ENCODE measurements at places on chromosomes 7 and 10. TPM values are rescaled to one million over a fixed set of nuclear protein-coding genes. Genes with fewer than 3 reads are reported as not detected.

DNA sequence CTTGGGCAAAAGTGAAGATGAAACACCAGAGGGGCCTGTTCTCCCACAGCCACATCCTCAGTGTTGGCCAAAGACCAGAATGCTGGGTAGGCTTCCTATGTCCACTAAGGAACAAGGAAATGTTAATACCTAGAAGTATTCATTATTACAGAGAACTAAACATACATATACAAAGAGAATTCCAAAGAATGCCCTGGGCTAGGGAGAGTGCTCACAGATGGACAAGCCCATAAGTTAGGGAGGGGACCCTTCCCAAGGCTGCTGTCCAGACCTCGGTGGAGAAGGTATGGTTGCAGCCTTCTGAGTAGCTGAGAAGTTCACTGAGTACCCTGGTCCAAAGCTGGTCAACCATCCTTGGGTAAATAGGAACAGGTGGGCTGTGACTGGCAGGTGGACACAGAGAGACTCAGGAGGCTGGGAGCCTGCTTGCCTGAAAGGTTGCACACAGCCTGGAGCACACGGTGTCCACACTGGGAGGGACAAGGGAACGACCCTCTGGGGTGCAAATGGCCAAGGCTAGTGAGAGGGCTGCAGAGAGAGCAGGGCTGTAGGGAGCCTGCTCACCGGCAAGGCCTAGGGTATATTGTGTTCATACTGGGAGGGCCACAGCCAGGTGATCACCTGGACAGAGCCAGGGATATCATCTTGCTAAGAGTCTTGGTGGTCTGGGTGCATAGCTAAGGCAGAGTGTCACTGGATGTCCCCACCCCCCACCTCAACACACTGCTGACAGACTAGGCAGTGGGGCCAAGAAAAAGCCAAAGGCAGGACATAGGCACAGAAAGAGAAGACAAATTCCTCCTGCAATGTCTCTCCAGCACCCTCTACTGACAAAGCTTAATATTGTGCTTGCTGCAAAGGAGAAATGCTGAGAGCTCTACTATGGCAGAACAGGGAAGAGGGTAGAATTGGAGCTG is 40.3 kb downstream of the CPVL start:
- DNase-seq: peak; percentile 83

DNA sequence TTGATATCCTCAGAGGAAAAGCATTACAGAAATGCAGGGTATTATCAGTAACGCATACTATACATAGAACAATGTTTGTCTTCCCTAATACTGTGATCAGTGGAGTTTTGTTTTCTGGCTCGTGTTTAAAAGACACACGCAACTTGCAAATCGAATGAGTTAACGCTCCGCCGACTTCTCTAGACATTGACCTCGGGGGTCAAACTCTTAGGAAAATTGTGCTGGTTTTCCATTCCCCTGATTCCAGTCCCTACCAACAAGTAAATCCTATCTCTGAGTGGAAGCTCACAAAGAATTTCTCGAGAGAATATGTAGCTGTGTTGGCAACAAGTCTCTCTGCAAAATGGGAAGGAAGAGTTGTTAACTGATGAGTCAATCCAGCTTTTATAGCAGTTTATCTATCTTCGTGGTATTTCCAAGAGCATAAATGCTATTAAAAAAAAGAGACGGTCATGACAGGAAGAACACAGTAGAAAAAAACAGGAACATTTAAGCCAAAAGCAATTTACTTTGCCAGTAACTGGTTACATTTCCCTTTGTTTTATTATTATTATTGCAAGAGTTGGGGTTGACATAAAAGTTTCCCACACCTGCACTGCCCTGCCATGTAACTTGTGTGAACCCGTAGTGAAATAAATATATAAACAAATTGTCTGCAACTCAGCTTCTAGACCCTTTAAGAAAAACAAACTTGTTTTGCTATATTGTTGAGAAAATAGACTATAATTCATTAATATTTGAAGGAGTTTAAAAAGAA is 144.4 kb downstream of the ARID5B start:
- peak; percentile 64 for DNase-seq

GRCh38 chr7:102258749-102259107 is 27.9 kb upstream of the SH2B2 start:
- DNase-seq: no peak

GRCh38 chr10:91149550-91149949 is 70.9 kb upstream of the PCGF5 start:
- DNase-seq: no peak

DNA sequence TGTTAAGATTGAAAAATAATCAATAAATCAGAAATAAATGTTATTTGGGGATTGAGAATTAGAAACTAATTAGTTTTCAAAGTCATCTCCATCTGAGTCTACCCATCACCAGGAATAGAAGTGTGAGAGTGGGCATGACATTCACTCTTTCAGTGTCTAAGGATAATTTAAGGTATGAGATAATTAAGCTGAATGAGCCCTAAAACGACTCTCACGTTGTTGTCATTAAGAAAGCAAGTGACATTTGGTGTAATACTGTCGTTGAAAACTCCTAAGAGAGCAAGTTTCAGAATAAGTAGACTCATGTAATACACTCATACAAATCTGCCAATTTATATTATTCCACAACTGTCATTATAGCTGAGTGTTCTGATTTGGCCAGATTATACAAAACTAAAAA is 7.1 kb downstream of the AGMO start:
- no peak for DNase-seq

- DNase-seq: peak; percentile 7
Measured at GRCh38 chr7:26279405-26279804, 12.3 kb upstream of the SNX10 start.

DNA sequence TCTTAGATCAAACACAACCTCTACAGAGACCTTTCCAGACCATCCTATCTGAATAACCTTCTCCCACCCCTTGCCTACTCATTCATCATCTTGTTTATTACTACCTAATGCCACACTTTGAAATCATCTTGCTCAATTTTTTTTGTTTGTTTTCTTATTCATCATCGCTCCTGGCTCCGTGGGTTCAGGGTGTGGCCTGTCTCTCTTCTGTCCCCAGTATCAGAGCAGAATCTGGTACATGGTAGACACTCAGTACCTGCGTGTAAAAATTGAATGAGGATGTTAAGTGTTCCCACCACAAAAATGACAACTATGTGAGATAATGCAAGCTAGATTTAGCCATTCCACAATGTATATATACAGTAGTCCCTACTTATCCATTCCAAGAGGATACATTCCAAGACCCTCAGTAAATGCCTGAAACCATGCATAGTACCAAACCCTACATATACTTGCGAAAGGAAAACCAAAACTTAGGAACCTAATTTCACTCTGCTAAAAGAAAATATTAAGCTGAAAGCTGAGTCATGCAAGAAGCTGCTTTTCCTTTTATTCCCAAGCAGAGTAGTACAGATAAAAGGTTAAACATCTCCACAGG is 72.1 kb upstream of the SEC61G start:
- no peak for DNase-seq

DNA sequence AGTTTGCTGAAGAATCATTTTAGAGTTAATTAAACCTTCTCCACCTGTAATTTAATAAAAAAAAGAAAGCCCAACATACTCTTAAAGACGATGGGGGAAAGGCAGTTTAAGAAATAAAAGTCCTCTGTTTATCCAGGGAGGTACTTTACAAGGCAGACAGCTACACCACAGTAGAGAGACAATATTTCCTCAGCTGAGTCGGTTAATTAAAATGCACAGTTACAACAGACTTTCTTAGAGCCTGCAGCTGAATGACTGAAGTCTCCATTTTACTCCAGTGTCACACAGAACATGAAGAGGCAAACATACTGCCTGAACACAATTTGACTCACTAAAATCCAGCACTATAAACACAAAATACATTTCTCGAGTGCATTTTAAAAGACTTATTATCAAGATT is 15.1 kb downstream of the LRRTM3 start:
- no peak for DNase-seq

- DNase-seq: no peak
Measured at GRCh38 chr10:83917537-83918506, 221.5 kb upstream of the GHITM start.

DNA sequence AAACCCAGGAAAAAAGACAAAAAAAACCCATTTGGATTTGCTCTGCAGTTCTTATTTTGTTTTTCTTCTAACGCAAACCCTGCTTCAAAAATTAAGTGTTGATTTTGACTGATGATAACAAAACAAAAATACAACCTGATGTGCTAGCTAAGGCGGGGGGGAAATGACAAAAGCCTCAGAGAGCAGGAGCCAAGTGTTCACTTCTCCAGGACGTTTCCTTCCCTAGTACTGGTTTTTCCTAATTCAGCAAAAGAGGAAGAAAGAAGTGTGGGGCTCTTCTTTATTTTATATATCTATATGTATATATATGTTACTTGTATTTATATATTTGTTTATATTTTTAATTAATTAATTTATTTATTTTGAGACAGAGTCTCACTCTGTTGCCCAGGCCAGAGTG is 28.0 kb downstream of the SNX10 start:
- no peak for DNase-seq

GRCh38 chr10:79168210-79168609 is 99.4 kb downstream of the ZMIZ1 start:
- no peak for DNase-seq

- DNase-seq: no peak
Measured at GRCh38 chr7:24441314-24442027, 131.8 kb upstream of the PALS2 start.

DNA sequence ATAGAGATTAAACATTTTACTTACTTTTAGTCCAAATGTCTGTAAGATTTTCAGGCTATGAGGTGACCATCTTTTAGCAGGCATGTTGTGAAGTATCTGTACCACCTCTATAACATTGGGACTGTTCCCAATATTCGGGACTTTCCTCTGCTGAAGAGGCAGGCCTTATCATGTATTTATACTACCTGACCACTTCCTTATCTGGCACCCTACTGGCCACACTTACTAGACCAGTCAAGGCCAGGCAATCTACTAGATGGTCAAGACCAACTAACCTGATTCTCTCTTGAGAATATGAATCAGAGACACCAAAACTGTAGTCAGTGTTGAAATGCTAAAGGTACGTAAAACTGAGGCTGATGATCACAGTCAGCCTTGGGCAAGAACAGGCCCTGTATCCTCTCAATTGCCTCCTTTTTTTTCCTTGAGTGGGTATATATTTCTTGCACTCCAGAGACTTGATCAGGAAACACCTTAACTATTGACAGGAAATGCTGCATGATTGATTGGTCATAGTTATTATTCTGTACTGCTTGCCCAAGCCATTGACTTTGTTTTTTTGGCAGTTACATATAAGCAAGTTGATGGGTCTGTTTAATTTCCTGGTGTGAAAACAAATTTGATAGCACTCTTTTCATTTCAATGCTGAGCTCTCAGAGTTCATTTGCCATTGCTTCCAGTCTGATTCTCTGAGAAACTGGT is 5.2 kb upstream of the PRKAR2B start:
- no peak for DNase-seq

- peak; percentile 3 for DNase-seq
Measured at GRCh38 chr7:114048386-114049235, 129.8 kb upstream of the PPP1R3A start.

GRCh38 chr10:29932991-29933390 is 126.4 kb downstream of the JCAD start:
- no peak for DNase-seq

DNA sequence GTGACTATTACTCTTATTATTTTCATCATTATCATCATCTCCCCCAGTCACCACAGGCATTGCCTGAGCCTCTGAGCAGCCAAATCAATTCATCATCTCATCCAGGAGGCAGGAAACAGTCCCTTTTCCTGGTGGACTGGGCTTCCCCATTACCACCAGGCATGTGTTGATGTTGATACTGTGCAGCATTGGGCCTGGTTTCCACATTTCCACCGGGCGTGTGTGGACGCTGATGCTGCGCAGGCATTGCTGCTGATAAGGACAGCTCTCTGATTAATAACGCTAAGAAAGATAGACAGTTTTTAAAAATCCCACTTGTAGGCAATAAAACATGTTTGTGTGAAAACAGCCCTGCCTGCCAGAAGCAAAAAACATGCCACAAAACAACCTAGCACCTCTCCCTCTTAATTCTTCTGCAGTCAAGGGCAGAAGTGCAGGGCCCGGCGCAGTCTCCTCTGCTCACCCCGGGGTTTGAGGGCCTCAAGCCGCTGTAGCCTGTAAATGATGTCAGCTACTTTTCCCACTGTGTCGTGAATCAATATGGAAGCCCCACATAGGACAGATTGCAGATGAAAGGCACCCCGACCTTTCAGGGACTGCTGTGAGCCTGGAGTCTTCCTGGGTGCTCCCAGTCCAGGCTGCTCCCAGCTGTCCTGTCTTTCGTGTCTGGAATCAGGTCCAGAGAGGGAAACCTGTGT is 216.0 kb downstream of the WDR37 start:
- DNase-seq: no peak

- DNase-seq: no peak
Measured at GRCh38 chr7:139061416-139061815, 25.6 kb upstream of the ZC3HAV1L start.

GRCh38 chr10:52720018-52720417 is 52.6 kb downstream of the MBL2 start:
- no peak for DNase-seq

- DNase-seq: no peak
Measured at GRCh38 chr10:96357038-96357620, 1.7 kb downstream of the OPALIN start.

DNA sequence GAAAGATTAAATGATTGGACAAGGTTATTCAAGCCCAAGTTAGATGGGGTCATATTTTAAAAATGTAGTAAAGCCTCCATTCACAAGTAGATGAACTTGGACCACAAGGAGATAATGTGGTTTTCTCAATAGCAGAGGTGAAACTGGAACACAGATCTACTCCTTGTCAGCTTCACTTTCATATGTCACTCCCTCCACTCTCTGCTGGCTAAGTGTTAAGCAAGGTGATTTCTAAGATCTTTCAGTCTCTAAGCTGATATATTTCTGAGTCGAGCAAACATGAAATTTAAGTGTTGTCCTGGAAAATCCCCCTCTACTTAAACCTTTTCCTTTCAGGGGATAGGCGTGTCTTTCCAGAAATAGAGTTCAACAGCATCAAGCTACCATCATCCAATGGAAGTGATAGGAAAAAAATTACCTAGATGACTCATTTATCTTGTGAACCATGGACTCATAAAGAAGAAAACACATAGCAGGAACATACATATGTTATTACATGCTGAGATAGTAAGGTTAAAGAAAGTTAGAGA is 275.0 kb downstream of the PTEN start:
- DNase-seq: no peak

GRCh38 chr10:84191106-84191505 is 3.2 kb upstream of the CDHR1 start:
- DNase-seq: no peak

The OR2A1 gene
- not detected for total RNA-seq

The SRRM3 gene
- total RNA-seq: 1.5 TPM

The KMT2E gene
- total RNA-seq: 146 TPM

The AEBP1 gene
- 19.8 TPM for total RNA-seq

The LRMDA gene
- total RNA-seq: 17.3 TPM

The DGKI gene
- 1.1 TPM for total RNA-seq

The EFCAB10 gene
- total RNA-seq: not detected

The ANXA8L1 gene
- not detected for total RNA-seq

The CCDC136 gene
- 1.1 TPM for total RNA-seq

The TWNK gene
- total RNA-seq: 6.3 TPM

The SLC39A12 gene
- under 0.01 TPM for total RNA-seq

Data from lung microvascular endothelial cell (primary cell).